ENCODE measurements at places on chromosomes 7 and 10. TPM values are rescaled to one million over a fixed set of nuclear protein-coding genes. Genes with fewer than 3 reads are reported as not detected.

DNA sequence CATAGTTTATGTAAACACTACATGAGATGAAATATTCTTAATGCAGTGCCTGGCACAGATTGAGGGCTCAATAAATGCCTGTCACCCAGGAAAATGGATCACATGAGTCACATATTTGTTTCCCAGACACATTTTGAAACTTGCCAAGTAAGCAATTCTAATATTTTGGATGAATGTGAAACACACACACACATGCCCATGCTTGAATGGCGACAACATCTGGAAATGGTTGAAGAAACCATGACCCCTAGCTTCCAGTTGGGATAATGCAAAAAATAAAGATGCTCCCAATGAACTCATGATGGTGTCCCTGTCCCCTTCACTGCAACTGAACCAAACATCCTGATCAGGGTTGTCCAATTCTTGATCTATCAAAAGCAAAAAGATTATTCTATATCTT, 797.3 kb downstream of the XPNPEP1 start:
- no peak for DNase-seq

- no peak for DNase-seq
Observed at GRCh38 chr10:77524281-77524711, 113.3 kb downstream of the KCNMA1 start.

DNA sequence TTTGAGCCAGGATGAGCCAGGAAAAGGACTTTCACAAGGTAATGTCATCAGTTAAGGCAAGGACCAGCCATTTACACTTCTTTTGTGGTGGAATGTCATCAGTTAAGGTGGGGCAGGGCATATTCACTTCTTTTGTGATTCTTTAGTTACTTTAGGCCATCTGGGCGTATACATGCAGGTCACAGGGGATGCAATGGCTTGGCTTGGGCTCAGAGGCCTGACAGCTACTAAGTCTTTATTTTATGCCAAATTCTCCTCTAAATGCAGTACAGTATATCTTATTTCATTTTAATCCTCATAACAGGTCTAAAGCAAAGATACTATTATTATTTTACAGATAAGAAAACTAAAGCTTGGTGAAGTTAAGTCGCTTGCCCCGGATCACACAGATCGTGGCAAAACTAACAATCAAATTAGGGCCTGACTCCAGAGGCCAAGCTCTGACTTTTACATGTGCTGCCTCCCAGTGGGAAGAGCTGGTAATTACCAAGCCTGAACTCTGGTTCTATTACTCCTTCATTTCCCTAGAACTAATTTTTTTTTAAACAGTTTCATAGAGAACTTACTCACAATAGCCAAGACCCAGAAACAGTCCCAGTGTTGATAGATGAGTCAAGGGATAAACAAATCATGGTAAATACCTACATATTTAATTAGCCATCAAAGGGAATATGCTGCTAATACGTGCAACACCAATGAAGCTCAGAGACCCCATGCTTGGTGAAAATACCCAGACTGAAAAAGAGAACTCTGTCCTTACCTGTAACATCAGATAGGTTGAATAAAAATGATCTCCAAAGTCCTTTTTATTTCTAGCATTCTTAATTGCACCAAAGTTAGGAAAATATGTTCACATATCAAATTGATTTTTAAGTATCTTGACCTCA, 35.4 kb downstream of the C7orf25 start:
- peak; percentile 79 for DNase-seq

DNA sequence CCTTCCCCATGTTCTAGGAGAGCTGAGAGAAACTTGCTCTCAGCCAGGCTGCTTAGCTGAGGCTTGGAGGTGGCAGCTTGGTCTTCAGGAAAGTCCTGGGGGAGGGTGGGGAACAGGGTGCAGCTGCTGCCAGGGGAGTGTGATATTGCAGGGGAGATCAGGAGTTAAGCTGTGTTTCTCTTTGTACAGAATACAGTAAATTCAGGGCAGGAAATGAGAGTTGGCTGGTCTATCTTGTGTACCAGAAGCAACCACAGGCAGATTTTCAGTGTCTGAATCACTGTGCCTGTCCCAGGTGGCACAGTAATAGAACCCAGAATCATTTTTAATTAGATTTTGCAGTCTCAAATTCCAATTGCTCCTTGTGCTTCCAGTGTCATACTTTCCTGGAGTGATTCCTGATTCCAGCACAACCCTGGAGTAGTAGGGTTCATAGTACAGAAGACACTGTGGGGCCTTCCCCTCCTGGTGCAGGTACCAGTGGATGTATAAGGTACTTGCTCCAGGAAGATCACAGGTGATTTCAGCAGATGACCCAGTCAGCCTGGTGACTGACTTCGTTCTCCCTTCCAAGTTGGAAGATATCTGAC, 94.0 kb upstream of the TARP start:
- DNase-seq: peak; percentile 15

- DNase-seq: no peak
Observed at GRCh38 chr7:130988443-130988842, 254.4 kb upstream of the KLF14 start.

DNA sequence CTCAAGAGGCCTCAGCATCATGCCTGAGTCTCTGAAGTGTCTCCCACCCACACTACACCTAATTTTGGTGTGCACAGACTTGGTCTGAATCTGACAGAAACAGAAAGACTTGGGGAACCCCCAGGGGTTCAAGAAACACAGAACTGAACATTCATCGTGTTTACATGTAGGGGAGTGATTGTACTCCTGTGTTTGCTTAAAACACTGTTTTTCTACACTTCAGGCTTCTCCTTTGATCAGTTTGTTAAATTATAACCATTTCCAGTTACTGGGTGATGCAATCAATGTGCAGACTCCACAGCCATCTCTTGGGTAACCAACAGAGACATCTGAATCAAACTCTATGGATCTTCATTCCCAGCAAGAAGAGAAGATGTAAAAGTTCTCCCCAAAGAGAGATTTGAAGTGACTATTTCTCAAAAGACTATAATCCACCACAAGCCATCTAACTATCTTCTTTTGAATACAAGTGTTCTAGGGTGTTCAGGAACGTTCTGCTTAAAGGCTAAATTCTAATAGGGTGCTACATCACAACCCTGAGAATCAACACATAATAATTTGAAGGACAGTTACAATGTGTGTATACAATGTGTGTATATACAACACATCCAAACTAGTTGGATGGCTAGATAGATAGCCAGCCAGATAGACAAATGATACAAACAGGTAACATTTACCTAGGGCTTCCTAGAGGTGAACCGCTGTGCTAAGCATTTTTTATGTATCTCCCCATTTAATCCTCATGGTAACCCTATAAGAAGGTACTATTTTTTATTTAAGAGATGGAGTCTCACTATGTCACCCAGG, 34.2 kb downstream of the DNAJC12 start:
- no peak for DNase-seq

DNA sequence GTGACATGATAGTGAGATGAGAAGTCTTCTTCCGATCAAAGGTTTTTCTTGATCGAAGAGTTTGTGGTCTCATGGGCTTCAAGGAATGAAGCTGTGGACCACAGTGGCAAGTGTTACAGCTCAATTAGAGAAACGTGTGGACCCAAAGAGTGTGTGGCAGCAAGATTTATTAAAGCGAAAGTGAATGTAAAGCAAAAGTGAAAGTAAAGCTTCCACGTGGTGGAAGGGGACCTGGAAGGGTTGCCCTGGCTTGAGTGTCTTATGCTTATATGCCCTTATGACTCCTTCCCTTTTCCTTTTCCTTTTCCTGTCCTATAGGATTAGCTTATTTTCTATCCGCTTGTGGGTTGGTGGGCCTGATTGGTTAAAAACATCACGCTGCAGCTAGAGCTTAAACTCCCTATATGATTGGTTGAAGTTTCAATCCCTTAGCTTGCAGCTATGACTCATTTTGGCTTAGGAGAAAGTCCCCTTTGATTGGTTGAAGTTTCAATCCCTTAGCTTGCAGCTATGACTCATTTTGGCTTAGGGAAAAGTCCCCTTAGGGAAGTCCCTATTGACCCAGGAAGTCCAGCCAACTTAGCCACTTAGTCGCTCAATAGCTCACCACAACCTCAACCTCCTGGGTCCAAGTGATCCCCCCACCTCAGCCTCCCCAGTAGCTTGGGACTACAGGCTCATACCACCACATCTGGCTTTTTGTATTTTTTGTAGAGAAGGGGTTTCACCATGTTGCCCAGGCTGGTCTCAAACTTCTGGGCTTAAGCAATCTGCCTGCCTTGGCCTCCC, 34.7 kb downstream of the MRPS24 start:
- DNase-seq: no peak

DNA sequence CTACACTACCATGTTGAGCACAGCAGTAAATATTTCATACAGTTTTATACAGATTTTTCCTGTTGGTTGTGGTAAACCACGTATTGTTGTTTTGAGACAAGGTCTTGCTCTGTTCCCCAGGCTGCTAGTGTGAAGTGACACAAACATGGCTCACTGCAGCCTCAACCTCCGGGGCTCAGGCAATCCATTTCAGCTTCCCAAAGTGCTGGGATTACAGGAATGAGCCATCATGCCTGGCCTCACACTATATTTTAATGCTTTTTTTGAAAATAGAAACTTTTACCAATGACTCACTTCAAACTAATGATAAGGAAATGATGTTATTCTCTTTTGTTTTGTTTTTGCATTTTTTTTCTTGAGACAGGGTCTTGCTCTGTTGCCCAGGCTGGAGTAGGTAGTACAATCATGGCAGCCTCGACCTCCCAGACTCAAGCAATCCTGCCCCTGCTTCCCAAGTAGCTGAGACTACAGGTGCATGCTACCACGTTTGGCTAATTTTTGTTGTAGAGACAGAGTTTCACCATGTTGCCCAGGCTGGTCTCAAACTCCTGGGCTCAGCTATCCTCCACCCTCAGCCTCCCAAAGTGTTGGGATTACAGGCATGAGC, 210.6 kb downstream of the TPST1 start:
- DNase-seq: no peak

DNA sequence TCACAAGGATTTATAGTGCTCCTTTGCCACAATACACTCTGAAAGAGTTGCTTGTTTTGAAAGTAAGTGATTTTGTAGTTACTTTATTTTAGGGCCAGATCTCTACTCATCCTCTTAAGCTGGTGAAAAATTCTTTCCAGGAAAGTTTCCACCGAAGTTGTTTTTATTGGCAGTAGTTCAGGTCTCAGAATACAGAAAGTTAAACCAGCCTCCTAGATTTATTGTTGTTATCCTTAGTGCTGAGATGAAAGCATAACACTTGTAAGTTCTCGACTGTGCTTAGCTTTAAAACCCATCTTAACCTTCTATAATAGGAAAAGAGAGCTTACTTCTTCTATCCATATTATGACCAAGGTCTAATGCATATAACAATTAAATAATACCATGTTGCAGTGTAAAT, 5.5 kb downstream of the AP3M1 start:
- peak; percentile 41 for DNase-seq

GRCh38 chr7:48300301-48300700, 129.0 kb downstream of the ABCA13 start:
- no peak for DNase-seq

DNA sequence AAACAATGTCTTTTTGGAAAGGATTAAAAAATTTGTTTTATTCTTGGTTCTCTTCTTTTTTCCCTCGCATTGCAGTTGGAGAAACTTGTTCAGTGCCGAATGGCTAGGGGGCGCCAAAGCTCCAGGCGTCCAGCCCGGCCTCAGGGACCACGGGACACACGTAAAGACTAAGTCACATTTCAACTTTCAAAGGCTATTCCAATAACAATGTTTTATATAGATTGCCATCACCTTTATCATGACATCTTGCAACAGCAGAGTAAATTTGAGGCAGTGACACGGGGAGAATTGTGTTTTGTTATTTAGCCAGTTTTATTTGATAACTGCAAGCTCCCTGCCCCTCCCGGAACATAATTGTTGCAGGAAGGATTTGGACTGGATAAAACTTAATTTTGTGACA, 2.2 kb upstream of the IGFBP3 start:
- DNase-seq: peak; percentile 88

DNA sequence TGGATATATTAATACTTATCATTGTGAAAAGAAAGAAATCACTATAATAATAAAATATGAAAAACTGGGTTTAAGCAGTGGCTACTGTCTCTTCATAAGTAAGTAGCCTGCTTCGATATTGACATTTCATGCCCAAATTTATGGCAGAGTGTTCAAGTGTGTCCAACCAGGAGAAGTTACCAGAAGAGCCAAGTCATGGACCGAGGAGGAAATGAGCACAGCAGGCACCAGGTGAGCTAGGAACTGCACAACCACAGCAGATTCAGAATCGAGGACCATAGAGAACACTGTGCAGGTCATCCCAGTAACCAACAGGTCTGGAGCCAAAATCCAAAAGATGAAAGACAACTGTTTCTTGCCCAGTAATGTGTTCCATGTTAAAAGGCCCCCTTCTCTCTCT, 79.9 kb upstream of the ABCB5 start:
- no peak for DNase-seq

GRCh38 chr10:79088176-79088575, 19.4 kb downstream of the ZMIZ1 start:
- no peak for DNase-seq

DNA sequence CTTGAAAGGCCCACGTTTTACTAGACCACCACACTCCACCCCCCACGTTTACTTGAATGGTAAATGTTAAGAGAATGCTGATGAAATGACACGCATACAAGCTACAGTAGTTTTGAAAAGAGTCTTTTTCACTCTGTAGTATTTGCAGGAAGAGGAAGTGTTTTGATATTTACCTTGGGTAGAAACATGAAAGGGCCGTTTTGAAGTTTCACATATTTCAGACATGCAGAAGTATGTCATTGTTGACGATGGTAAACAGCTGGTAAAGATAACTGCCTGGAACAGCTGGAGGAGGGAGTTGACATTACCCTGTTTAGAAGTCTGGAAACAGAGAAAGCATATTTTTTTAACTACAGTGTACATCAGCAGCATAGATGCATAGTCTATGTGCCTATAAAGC, 160.7 kb downstream of the NXPH1 start:
- no peak for DNase-seq

DNA sequence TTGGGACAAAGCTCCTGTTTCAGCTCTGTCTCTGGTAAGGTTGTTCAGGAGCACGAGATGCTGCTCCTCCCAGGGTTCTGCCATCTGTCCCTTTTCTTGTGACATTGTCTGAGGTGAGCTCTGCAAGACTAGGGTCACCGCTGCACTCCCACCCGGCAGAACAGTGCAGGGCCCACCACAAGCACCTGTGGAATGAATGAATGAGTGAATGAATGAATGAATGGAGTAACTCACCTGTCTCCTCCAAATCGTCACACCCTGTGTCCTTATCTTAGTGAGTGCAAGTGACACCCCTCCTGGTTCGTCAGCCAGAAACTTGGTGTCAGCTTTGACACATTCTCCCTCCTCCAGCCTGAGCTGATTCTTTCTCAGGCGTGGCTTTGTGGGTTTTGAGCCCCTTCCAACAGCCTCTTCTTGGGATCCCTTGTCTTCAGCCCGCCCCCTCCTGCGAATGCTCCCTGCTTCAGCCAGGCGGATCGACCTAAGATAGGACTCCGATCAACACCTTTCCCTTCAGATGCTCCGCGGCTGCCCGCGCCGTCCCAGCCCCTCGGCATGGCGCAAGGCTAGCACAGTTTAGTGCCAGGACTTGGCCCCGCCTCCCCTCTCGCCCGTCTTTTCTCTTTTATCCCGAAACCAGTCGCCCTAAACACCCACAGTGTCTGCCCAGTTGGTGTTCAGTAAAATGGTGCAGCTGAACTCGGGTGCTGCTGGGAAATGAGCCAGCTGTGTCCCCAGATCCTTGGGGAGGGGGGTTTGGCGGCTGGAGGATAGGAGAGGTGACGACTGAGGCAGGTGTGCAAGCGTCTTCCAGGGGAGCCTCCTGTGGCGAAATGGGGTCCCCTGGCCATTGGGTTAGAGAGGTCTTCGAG, 89.3 kb downstream of the BEND7 start:
- DNase-seq: peak; percentile 17

Gene GPC2
- 5.3 TPM for total RNA-seq

Gene BTAF1
- total RNA-seq: 45.4 TPM

Gene ZNF736
- total RNA-seq: not detected

Gene ESYT2
- total RNA-seq: 61.2 TPM

Gene STEAP2
- 8.3 TPM for total RNA-seq

Gene ARPC1B
- 153 TPM for total RNA-seq

Gene LBX1
- not detected for total RNA-seq

Gene TEX36
- total RNA-seq: not detected

Measured in hepatocyte (in vitro differentiated cells).